ENCODE measurements at places on chromosomes 5 and 9.

DNA sequence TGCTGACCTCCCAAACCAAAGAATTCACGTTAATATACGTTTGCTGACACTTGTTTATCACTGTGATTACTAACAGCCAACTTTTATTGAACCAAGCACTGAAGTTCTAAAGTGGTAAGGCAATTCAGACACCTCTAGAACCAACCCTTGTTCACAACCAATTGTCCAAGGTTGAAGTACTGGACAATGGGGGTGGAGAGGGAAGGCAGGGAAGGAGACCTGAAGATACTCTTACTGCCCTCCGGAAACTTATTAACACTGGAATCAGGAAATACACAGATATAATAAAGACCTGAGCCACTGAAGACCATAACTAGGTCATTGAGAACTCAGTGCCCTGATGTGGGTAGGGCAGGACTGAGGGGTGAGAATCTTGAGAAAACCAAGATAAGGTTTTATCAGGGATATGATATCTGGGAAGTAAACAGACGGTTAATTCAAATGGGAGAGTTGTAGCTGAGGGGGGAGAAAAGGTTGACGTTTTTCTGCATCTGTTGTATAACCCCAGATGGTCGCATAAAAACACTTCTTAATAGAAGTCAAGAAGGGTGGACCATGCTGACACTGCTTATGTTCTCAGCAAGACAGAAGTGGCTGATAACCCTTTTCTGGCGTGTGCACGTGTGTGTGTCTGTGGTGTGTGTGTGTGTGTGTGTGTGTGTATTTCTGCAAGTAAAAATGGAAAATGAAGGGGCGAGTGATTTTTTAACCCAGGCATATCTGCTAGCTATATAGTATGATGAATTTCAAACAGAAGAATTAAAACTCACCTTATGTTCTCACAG, 125.9 kb downstream of the LHFPL2 start:
- DNase-seq, result no peak

DNA sequence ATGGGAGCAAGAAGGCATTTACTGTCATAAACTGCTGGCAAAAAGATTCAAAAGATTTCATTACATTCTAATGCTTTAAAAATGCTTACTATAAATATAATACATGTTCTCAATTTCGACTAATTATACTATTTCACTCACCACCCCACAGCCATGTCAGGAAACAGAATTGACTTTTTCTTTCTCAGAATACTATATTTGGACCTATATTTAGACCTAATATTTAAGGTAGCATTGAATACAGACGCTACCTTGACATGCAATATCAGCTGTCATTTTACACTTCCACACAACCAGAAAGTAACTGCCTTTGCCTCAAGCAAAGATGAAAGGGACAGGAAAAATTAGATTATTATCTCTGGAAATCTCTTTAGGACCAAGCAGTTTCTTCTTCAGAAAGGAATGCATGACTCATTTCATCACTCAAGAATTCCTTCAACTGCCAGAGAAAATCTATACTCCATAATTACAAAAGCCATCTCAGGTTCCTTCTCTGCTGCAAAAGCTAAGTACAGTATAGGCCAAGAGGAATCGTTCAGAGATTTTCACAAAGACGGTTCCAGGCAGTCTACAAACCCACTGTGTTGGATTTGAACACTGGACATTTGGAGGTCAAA, 11.8 kb upstream of the UBE2QL1 start:
- no peak for DNase-seq

DNA sequence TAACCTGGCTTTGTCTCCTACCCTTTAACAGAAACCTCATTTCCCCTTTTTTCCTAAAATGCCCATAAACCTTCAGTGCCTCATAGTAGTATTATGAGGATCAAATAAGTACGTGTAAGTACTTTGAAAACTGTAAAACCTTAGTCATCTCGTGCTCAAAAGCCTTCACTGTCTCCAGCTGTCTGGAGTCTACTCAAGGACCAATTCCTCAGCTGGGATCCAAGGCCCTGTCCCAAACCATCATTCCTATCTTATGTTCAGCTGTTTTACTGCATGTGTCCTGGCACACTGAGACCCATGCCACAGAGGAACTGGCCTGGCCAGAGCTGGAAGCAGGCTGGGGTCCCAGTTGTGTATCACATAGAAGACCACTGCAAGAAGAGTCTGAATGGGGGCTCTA, 15.9 kb downstream of the ADAMTSL1 start:
- no peak for DNase-seq

- DNase-seq, result no peak
Measured at GRCh38 chr9:75130172-75130571, 41.9 kb downstream of the OSTF1 start.

- DNase-seq, result no peak
Measured at GRCh38 chr5:71475788-71476384, 20.4 kb downstream of the BDP1 start.

GRCh38 chr9:38651400-38652042, 31.1 kb upstream of the ANKRD18A start:
- DNase-seq, result no peak

DNA sequence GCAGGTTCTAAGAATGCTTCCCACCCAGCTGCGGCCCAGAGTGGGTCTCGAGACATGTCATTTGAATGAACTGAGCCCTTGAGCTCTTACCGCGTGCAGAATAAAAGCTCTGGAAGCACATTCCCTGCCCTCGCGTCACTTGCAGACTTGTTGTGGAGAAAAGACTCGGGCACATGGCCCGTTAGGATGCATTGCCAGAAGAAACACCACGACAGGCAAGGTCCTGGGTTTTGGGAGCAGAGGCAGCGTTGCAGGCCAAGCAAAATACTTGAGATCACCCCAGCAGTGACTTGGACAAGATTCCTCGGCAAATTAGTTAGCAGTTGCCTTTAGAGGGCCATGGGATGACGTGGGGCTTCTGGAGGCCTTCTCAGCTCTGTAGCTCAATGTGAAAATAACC, 170.8 kb upstream of the MSX2 start:
- no peak for DNase-seq

DNA sequence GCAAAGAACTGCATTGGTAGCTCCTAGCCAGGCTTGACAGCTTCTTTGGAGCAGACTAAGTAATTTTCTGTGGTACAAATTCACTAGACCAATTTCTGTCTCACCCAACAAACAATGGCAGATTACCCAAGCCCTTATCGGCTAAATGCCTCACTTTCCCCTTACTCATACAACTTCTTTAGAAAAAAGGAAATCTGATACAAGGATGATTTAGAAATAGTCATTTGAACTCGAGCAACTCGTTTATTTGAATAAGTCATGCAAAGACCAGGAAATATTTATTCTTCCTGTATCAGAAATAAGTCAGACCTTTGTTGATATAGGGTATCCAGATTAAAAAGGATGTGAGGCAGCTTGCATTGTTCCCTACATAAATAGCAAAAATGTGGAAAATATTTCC, 170.4 kb upstream of the CDH6 start:
- DNase-seq, result no peak

GRCh38 chr9:121073038-121073437, 1.7 kb upstream of the CNTRL start:
- no peak for DNase-seq

GRCh38 chr5:96642281-96642640, 19.9 kb upstream of the CAST start:
- DNase-seq, result no peak

GRCh38 chr5:168784454-168784853, 205.3 kb upstream of the PANK3 start:
- DNase-seq, result no peak

- DNase-seq, result no peak
Measured at GRCh38 chr9:33139421-33140228, 27.5 kb downstream of the B4GALT1 start.

GRCh38 chr5:759111-759751, 25.3 kb downstream of the ZDHHC11B start:
- DNase-seq, result no peak

DNA sequence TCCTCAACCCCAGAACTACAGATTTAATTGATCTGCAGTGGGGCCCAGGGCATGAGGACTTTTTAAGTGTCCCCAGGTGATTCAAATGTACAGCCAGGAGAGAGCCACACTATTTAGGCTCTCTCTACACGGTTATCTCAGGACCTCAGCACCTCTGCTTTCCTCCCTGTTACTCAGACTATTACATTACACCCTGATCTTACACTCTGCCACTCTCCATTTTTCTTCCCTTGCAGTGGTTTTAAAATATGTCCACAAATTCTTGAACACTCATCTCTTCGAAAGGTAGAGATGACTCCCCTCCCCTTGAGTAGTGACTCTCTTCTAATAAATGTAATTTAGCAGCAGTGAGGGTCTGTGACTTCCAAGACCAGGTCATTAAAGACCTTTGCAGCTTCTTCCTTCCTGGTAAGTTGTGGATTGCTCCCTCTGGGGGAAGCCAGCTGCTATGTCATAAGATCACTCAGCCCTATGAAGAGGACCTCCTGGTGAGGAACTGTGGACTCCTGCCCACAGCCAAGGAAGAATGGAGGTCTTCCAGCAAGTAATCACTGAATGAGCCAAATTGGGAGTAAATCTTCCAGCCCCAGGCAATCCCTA, 87.5 kb upstream of the SSBP2 start:
- DNase-seq, result no peak
